ENCODE measurements at places on chromosomes 6 and 20.

- DNase-seq: no peak
Observed at GRCh38 chr6:103273048-103273447, 1586.7 kb downstream of the HACE1 start.

GRCh38 chr20:38426006-38426897, 8.9 kb downstream of the SNHG17 start:
- DNase-seq: no peak

DNA sequence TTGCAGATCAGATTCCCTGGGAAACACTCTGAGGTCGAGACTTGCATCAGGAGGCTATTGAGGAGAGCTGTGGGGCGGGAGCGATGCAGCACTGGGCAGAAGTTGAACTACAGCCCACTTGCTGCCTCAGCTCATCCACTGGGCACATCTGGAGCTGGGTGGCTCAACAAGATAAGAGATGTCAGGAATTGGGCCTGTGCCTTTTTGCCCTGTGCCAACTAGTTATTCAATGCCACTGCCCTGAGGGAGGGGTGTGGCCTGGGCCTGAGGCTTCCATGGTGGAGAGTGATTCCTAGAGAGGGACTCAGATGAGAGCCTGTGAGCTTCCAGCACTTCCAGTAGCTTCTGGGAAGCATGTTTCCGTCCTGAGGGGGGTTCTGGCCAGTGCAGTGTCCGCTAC, 32.7 kb downstream of the BRPF3 start:
- DNase-seq: no peak

DNA sequence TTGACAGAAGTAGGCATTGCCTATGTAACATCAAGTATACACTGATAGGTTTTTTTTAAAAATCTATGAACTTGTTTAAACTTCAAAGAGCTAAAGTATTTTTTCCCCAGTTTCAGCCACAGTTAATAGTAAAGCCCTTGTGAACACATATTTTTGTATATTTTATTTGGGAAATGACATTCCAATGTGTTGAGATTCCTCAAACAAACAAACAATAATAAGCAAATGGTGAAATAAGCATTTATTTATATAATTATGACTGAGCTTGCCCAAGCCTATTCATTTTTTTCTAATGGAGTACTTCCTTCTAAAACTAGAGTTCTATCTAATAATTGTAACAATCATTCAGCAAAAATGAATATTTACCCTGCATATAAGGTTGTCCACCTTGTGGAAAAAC, 12.5 kb downstream of the SYCP2 start:
- DNase-seq: no peak

- DNase-seq: no peak
Observed at GRCh38 chr6:136751522-136751956, 40.7 kb downstream of the MAP3K5 start.

DNA sequence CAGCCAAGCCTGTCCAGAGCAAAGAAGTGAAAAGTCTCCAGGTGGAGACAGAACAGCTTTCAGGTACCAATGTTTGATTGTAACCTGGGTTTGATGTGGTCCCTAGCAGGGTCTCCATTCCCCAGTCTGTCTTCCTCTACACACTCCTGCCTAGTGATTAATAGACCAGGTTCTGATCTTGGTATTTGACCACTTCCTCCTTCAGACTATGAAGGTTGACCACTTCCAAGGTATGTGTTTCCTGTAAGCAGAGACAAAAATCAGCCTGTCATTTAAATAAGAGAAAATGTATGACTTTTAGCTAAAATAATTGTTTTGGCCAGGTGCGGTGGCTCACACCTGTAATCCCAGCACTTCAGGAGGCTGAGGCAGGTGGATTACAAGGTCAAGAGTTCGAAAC, 41.8 kb upstream of the TOP1 start:
- DNase-seq: no peak

DNA sequence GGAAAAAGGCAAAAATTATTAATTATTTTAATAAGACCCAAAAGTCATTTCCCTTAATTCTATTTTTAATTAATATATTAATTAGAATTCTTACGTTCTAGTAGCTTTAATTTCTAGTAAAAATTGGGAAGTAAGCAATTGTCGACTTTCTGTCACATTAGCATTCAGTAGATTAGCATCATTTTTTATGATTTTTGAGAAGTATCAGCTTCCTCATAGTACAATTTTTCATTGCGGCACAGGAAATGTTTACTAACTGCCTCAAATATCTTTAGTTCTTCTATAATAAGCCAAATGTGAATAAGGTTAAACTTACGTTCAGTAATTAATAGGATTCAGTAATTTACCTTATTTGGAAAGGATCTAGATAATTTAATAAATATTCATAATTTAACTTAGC, 687.4 kb downstream of the EPM2A start:
- DNase-seq: no peak

DNA sequence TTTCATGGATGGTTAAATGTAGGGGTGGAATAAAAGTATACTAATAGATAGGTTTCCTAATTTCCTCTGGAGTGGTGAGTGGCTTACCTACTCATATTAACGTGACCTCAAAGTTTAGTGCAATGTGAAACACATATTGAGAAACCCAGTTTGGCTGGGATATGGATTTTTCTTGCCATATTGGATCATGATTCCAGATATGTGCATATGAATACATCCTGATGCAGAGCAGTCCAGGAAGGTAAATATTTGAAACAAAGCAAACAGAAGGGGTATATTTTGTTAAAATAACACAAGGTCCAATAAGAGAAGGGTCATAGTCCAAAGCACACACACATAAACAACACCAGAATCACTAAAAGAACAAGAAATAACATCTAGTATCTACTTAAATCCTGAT, 608.1 kb downstream of the PKHD1 start:
- DNase-seq: no peak

- DNase-seq: no peak
Observed at GRCh38 chr6:35388030-35388429, 45.7 kb downstream of the PPARD start.

DNA sequence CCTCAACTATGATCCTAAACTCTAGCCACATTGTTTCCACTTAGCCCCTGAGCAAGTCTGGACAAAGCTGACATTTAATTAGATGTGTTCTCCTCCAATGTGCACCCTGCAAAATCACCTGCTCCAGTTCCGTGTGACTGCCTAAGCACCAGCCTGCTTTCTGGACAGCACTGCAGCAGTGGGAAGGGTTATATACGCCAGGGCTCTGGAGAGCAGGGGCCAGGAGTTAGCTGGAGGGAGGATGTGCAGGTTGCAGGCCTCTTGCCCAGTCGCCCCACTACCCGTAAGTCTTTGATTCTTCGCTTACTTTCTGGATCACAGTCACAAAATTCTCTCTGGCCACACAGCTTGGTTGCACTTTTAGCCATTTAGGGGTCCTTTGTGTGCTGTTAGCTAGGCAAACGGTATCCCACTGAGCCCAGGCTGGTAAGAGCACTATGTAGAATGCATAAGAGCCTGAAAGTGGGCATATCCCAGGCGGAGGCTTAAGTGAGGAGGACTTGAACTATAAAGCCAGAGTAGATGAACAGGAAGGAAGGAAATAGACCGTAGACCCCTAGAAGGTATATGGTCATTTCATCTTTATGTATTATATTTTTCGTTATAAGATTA, 10.7 kb upstream of the PLEKHG1 start:
- DNase-seq: no peak

- DNase-seq: no peak
Observed at GRCh38 chr6:142047934-142048592, 84.7 kb upstream of the GJE1 start.

DNA sequence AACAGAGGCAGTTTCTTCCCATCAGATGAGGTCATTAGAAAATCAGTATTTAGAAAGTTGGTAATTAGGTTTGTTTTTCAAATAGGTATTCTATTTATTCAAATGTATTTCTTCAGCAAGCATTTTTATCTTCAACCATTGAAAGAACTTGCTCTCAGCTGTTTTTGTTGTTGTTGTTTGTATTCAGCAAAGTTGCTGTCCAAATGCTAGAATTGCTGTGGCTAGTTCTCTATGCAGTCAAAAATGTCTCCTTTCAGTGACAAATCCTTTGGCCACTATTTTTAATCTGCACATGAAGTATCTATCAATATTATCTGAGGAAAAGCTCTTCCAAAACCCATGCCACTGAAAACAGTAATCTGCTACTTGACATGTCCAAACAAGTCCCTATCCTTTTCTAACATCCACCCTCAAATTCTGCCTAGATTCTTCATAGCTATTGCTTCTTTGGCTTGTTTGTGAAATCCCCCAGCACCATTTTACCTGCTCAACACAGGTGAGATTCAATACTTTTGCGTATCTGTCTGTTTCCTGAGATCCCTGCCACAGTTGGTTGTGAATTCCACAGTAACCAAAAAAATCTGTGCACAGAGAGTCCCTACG, 1005.4 kb downstream of the GRIK2 start:
- no peak for DNase-seq

DNA sequence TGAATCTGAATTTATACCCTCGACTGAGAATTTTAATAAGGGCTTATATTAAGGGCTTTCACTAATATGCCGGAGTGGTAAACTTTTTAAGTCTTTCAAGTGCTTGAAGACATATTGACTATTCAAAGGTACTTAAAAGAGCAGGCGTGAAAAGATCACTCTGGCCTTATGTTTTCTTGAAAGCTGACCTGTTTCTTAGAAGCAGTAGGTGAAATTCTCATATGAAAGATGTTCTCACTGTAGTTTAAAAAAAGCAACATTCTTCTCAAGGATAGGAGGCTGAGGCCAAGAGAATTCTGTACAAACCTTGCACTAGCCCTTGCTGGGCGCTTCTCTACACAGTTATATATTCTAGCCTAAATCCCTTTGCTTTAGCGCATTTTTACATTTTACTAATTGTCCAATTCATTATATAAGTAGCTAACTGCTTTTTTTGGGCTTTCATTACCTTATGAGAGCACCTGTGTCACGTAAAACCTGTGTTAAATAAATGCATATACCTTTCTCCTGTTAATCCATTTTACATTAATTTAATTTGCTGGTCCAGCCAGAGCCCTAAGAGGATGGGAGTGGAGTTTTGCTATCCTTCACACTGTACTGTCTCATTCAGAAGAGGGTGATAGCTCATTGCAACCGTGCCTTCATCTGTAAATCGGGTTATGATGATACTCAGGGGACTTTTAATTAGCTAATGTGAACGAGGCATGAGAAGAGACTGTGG, 59.6 kb upstream of the HFE start:
- DNase-seq: no peak

DNA sequence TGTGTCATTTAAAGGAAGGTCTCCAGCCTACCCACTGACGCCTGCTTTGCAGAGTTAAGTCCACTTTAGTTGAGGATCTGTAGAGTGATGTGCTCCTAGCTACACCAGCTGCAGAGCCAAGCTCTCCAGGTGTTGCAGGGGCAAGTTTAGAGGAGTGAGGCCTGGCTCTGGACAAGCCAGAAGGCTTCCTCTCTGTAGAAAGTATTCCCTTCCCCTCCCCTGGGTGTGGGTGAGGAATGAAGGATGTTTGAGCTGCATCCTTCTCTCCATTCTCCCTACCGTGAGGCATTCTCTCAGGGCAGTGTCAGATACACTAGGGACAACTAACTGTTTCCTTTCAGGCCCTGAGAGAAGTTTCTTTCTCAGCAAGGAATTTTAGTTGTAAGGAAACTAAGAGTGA, 66.5 kb downstream of the ELOVL5 start:
- no peak for DNase-seq

DNA sequence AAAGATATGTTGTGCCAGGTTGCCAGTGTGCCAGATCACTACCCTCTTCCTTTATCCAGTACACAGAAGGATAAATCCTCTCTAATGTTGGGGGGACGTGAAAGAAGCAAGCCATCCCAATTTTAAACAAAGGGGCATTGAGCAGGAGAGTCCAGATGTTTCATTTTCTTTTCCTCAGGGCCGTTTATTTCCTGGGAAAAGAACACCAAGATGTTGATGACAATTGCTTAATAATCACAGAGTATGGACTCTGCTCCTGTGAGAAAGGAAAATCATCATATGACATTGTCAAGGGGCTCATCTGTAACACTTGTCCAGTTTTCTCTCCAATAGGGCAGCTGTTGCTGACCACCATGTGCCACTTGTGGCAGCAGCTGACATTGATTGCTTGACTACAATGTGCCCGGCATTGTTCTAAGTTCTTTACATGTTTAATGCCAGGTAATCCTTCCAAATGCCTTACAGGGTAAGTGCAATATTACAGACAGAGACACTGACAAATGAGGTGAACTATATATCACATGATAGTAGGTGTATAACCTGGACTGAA, 161.4 kb downstream of the CD109 start:
- no peak for DNase-seq

- no peak for DNase-seq
Observed at GRCh38 chr6:127212376-127212775, 54.3 kb upstream of the RNF146 start.
